ENCODE measurements at places on chromosomes 3 and 15.

GRCh38 chr15:101458908-101459578, 30.5 kb downstream of the PCSK6 start:
- no peak for DNase-seq

- no peak for DNase-seq
These were observed 206.9 kb downstream of the RPLP1 start for GRCh38 chr15:69659454-69660050.

DNA sequence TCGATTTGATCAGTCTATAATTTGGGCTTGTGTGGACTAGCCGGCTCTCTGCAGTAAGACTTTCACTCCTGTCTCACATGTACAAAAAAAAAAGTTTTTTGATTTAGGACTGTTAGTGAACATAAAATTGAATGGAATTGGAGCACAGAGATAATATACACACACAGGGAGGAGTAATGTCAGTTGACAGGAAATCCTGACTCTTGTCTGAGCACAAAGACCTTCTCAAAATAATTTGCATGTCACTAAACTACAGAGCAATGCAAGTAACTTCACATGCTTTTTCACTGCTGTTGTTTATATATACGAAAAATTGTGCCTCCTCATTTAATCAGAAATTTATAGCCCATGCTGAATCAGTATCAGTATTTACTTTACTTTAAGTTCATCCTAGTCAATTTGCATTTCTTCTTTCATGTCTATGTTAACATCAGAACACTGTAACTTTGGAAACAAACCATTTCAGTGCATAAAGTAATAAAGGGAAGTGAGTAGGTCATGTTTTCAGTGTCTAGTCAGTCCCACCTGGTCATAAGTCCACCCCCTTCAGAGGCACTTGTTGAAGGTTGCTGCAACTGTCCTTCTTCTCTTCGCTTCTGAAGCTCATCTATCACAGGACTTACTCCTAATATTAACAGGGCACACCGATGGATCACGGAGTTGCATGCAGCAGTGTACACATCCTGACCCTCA, 115.8 kb downstream of the FBXL22 start:
- DNase-seq = no peak

DNA sequence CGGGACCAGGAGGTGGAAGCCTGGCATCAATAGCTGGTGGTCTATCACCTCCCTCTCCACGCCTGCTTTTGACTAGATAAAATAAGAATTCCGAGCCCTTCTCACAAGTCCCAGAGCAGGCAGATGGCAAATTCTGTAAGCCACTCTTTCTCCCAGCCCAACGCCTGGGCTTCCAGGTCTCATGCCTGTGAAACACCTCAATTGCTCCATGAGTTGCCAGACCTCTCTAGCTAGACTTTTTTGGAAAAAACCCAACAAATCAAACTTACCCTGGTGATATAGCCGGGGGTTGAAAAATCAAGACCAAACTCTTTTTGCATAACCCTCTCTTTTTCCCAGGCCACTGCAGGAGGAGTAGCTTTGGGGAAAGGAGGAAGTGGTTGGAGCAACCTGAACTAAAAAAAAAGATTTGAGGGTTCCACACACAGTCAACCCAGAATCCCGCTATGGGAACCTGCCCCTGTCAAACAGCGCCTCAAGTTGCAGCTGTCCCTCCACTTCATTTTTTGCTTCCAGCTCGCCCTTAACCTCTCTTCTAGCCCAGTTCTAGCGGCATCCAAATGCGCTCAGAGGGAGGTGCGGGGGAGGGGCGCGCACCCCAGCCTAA, 7.0 kb downstream of the BHLHE40 start:
- DNase-seq = no peak

- no peak for DNase-seq
These were observed 331.1 kb downstream of the SV2B start for GRCh38 chr15:91431041-91431715.

DNA sequence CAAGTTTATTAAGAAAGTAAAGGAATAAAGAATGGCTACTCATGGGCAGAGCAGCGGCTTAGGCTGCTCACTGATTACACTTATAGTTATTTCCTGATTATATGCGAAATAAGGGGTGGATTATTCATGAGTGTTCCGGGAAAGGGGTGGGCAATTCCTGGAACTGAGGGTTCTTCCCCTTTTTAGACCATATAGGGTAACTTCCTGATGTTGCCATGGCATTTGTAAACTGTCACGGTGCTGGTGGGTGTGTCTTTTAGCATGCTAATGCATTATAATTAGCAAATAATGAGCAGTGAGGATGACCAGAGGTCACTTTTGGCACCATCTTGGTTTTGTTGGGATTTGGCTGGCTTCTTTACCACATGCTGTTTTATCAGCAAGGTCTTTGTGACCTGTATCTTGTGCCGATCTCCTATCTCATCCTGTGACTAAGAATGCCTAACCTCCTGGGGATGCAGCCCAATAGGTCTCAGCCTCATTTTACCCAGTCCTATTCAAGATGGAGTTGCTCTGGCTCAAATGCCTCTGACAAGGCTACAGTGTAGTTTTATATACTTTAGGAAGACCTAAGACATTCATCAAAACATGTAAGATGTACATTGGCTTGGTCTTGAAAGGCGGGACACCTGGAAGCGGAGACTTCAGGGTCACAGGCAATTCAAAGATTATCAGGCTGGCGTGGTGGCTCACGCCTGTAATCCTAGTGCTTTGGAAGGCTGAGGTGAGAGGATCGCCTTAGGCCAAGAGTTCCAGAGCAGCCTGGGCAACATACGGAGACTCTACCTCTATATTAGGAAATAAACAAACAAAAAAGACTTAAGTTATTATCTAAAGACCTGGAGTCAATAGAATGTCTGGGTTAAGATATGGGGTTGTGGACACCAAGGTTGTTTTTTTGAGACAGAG, 3.2 kb upstream of the BLOC1S6 start:
- no peak for DNase-seq

DNA sequence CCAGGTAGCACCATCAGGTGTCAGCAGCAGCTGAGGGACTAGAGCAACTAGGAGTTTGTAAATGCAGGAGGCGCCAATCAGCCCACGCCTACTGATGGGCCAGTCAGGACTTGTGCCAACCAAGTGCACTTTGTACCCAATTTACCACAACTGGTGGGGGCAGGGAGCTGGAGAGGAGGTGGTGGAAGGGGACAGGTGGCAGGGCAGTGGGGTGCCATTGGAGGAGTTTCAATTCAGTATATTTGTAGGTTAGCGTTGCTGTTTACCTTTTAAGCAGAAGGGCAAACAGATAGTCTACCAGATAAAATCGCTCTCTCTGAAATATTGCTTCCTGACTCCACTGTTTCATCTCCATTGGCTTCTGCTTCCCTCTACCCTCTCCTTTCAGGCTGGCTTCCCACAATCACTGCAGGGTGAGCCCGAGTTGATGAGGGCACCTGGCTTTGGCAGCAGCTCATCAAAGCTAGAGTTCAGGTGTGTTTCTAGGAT, 75.7 kb downstream of the TRIM69 start:
- DNase-seq = no peak

DNA sequence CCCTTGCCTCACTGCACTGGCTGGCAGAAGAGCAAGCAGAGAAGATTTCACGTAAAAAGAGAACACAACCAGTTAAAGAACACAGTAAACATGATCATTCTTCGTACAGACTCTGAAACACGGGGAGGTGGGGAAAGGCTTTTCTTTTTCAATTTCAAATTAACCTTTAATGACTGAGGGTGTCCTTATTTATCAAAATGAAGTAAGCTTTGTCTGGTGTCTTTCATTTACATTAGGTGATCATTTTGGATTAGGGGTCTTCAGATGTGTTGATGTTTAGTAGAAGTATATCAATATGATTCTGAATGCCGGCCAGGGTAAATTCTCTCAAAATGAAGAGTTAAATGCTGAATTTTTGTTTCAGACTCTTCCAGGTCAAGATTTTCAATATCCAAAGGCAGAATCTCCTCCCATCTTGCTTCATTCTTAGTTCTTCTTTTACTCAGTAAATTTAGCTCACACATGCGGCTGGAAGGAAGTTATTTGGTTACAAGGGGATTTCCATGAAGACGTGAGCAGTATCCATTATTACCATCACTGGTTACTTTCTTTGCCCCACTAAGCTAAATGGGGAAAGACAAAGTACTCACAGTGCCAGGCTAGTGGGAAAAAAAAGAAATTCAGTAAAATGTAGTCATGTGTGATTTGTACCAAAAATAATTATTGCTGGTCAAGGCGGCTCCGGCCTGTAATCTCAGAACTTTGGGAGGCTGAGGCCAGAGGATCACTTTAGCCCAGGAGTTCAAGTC, 272.2 kb upstream of the NR2F2 start:
- no peak for DNase-seq

DNA sequence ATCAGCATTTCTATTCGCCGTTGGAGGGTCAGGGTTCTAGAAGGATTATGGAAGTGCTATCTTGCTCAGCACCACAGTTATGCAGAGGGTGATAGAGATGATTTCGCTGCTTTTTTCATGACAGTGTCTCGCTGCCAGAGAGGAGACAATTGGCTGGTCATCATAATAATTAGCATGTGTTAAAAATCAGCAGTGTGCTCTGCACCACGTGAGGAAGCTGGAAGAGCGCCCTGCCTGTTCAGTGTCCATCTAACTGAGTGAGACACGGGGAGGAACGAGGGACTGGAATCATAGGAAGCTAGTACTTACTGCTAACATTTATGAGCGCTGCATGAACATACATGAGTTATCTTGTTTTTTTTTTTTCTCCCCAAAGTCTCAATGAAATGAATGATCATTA, 116.2 kb upstream of the PLAAT1 start:
- no peak for DNase-seq

GRCh38 chr3:176087066-176087697, 1110.1 kb downstream of the TBL1XR1 start:
- no peak for DNase-seq

- DNase-seq = no peak
These were observed 89.1 kb downstream of the XXYLT1 start for GRCh38 chr3:195181741-195182469.

- DNase-seq = no peak
These were observed 433 bp upstream of the MITF start for GRCh38 chr3:69738859-69739203.

DNA sequence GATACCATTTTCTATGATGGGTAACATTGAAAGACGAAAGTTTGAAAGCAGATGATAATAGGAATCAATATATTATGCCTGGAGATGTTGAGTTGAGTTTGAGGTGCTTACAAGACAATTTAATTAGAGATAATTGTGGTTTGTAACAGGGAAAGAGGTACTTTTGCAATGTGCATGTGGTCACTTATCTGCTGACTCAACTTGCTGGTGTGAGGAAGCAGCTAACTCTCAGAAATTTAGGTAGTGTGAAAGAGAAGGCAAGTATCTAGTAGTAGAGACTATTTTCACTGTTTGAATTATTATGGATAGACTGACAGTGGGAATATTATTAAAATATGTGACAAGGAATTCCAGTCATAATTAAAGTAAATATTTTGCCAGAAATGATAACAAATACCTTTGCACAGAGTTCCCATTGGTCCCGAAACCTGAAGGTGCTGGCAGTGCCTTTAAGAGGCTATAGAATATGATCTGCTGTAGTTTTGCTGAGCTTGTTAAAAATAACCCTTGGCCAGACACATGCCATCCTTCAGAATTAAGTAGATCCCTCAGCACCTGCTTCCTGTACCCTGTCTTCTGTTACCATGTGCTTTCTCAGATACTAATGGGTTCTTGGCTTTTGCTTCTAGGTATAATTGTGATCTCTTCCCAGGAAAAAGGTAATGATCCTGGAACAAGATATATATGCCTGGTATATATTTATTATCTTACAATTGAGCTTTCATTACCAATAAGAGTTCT, 315.9 kb downstream of the BCHE start:
- no peak for DNase-seq

- DNase-seq = no peak
These were observed 361.5 kb upstream of the DPH6 start for GRCh38 chr15:35907511-35907910.

DNA sequence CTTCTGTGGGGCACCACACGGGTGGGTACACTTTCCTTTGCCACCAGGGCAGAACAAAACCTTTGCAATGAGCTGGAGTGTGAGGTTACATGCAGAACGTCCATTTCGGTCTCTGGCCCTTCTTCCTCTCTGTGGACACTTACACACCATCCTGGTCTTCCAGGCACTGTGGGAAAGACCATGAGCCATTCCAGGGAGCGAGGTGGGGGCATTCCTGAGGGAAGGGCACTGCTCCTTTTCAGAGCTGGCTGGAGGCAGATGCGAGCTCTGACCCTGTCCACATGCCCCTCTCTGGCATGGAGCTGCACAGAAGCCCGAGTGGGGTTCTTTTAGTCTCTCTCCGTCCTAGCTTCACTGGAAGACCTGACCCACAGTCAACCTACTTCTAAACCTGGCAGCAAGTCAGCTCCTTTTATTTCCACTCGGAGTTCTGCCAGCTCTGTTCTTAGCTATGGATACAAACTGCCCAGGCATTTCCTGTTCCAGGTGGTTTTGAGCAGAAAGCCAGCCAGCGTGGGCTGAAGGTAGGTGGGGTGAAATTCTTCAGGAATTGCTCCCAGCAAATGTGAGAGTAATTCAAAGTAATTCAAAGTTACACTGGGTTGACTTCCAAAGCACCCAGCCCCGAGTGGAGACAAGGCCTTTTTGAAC, 281.4 kb downstream of the ADAMTS17 start:
- no peak for DNase-seq

- no peak for DNase-seq
These were observed 2.8 kb downstream of the OCA2 start for GRCh38 chr15:28096411-28096669.

- DNase-seq = no peak
These were observed 121.8 kb downstream of the SSR3 start for GRCh38 chr3:156433138-156433537.

DNA sequence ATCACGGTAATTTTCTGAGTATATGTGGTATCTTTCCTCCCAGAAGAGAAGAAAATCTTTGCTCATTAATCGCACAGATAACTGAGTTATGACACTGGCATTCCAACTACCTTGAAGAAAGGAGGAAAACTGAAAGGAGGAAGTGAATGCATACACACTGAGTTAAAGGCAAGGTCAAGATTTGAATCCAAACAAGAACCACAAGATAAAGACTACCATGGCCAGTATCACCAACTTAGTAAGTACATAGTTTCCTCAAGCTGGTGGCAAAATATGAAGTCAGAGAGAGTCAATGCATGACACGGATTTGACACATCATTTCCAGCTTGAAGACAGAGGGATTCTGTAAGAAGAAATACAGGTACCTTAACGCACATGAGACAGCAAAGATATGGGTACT, 287.5 kb downstream of the ULK4 start:
- DNase-seq = no peak

DNA sequence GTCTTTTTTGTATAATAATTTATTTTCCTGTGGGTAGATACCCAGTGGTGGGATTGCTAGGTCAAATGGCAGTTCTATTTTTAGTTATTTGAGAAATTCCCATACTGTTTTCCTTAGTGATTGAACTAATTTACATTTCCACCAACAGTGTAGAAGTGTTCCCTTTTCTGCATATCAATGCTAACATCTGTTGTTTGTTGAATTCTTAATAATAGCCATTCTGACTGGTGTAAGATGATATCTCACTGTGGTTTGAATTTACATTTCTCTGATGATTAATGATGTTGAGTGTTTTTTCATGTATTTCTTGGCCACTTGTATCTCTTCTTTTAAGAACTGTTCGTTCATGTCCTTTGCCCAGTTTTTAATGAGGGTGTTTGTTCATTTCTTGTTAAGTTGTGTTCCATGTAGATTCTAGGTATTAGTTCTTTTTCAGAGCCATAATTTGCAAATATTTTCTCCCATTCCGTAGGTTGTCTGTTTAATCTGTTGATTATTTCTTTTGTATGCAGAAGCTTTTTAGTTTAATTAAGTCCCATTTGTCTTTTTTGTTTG, 713.3 kb upstream of the EPHA6 start:
- DNase-seq = no peak
